ENCODE measurements at places on chromosomes 1 and 21. TPM values are rescaled to one million over a fixed set of nuclear protein-coding genes. Genes with fewer than 3 reads are reported as not detected.

- no peak for DNase-seq
These were observed 135.7 kb upstream of the KRTAP19-8 start for GRCh38 chr21:31173881-31174555.

The CCDC181 gene
- total RNA-seq = 0.17 TPM

- no peak for DNase-seq
These were observed 38.3 kb downstream of the CEP170 start for GRCh38 chr1:243216741-243217140.

The COL24A1 gene
- total RNA-seq = 0.09 TPM

The GCSAML gene
- total RNA-seq = not detected

GRCh38 chr1:87575528-87575927 is 246.8 kb downstream of the LMO4 start:
- DNase-seq = no peak

GRCh38 chr1:236540813-236541465 is 17.2 kb downstream of the LGALS8 start:
- no peak for DNase-seq

The FGR gene
- total RNA-seq = 2.7 TPM

DNA sequence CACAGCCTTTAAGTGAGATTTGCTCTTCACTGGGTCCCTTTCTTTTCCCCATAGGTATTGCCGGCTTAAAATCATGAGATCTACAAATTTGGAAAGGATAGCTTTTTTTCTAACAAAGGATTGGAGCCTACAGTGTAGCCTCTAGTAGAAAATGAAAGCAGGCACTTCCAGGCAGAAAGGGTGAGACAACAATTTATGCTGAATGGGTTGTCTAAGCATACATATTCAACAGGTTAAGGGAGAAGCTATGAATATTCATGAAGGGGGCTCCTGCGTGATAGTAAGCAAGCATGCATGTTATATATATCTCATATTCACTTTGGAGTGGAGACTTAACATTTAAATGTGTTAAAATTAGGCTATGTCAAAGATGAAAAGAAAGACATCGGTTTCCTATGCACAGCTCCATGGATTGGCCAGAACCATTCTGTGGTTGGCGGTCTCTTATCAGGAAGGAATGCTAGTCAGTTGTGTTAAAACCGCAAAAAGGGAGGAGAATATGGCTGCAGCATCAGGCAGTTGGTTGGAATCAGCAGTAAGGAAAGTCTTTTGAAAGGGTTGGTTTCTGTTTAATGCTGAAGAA is 66.0 kb downstream of the VCAM1 start:
- DNase-seq = no peak

The SLC9C2 gene
- total RNA-seq = not detected

DNA sequence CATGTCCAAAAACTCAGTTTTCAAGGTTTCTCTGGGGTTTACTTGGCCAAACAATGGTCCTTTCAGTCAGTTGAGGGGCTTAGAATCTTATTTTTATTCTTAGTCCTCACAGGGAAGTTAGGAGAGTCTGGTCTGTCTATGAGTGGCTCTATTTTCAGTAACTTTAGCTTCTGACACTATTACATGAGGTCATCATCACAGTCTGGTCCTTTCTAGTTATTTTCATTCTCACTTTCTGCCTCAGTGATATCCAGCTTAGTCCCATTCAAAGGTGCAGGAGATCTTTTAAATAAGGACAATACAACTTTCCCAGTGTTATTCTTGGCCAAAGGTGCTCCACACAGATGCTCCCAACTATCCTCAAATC is 30.0 kb upstream of the FGGY start:
- no peak for DNase-seq

DNA sequence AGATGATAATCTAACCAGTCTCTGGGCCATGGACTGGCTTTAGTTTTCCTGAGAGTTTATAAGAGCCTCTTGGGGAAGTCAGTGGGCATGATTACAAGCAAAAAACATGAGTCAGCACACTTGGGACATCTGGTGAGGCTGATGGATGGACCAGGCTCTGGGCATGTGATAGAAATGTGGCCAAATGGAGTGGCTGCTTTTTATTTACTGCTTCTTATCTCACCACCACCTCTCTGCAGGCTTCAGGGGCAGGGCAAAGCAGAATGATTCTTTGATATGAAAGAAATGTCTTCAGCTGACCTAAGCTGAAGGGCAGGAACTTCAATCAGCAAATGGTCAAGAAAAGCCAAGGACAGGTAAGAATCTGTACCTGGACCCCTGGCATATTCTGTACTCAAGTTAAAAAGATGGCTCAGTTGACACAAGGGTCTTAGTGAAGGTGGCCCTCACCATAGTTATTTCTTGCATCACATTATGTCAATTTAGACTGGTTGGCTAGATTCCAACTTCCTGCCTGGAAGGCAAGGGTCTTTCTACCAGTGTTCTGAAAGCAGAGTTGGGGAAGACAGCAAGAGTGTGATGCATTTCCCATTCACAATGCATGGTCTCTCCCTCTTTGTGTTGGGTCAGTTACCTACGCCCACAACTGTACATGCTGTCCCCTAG is 162.8 kb downstream of the FASLG start:
- DNase-seq = no peak

GRCh38 chr1:13965770-13966398 is 265.9 kb downstream of the PRDM2 start:
- no peak for DNase-seq

DNA sequence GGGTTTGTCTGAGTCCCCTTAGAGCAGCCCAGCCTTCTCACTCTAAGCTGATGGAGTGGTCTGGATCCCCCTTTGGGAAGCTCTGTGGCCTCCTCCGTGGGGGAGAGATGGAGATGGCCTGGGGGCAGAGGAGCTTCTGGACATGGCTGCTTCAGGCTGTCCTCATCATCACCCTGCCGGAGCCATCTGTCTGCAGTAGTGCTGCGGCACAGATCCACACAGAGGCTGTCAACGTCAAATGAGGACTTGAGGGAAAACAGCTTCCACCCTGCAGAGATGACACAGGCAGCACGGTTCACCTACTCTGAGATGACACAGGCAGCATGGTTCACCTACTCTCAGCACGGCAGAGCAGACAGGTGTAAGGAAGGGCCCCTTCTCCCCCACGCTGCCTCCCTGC is 134.3 kb downstream of the IGSF21 start:
- DNase-seq = no peak

GRCh38 chr1:233603478-233603877 is 10.4 kb upstream of the KCNK1 start:
- no peak for DNase-seq

- DNase-seq = no peak
These were observed 15.7 kb downstream of the ZFYVE9 start for GRCh38 chr1:52157582-52157981.

DNA sequence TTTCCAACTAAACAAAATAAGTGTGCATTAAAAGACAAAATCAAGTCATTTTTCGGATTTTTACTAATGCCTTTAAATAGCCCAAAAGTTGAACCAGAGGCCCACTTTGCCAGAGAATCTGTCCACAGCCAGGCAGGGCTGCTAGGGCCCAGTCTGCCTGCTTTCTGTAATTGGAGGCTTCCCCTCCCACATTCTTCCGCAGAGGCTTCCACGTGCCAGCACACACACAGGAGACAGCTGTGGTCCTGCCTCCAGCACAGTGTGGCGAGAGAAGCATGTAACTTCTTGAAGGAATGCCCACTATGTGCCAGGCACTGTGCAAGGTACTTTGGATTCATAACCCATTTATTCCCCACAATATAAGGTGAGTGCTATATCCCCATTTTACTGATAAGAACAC is 11.3 kb upstream of the PDZK1IP1 start:
- DNase-seq = no peak

DNA sequence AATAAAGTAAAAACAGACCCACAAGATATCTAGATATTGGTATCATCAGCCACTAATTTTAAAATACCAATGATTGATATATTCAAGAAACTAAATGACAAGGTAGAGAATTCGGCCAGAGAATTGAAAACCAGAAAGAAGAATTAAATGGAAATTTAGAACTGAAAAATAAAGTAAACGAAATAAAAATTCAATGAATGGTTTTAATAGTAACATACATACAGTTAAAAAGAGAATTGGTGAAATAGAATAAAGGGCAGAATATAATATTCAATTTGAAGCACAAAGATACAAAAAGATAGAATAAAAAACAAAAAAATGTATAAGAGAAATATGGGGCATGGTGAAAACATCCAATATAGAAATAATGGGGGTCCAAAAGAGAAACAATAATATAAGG is 64.0 kb upstream of the GUCA2B start:
- DNase-seq = no peak

DNA sequence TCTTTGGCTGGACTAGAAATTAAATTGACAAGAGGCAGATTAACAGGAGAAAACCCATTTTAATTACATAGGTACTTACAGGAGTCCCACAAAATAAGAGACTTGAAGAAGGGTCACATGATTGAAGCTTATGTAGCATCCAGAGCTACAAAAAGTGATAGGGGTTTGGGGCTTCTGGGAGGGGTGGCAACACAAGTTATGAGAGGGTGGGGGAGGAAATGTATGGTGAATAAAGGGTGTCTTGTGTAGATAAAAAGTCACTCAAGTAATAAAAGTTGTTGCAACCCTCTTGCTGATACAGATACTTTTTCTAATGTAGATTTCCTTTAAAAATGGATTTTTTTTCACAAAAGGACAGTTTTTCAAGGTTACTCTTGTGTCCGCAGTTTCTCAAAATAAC is 24.0 kb downstream of the USP25 start:
- DNase-seq = no peak

GRCh38 chr1:209150114-209150513 is 433.4 kb upstream of the CAMK1G start:
- no peak for DNase-seq

The TOR3A gene
- 25.4 TPM for total RNA-seq

- DNase-seq = no peak
These were observed 163.4 kb downstream of the OLFM3 start for GRCh38 chr1:101833312-101833711.

- DNase-seq = no peak
These were observed 66.5 kb upstream of the RAVER2 start for GRCh38 chr1:64678366-64678765.

- DNase-seq = no peak
These were observed 2.7 kb upstream of the CD58 start for GRCh38 chr1:116573431-116574095.

DNA sequence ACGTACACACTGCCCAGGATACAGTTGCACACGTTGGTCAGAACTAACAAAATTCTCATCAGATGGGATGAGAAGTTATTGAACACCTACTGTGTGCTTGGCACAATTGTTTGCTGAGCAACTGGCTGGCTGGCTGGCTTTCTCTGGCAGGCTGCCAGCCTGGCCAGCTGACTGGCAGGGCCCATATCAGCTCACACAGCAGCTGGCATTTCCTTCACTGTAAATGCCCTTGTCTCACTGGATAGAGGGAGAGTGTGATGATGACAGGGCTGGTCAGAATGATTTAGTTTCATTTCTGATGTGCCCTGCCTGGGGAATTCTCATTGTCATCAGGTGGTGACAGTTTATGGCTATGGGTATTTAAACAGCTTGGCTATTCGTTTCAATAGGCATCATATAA is 15.8 kb downstream of the CAMK2N1 start:
- no peak for DNase-seq

The LBR gene
- 138 TPM for total RNA-seq

DNA sequence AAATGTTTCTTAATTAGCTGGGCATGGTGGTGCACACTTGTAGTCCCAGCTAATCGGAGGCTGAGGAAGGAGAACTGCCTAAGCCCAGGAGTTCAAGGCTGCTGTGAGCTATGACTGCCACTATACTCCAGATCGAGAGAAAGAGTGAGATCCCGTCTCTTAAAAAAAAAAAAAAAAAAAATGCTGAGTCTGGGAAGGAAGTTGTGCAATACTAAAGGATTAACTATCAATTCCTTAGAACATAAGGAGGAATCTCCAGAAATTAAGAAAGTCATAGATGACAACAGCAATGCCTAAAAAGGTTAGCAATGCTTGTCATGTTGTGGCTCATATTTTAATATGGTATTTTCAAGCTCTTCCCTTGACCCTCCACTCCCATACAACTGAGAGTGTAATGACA is 5.3 kb downstream of the LUZP1 start:
- no peak for DNase-seq

DNA sequence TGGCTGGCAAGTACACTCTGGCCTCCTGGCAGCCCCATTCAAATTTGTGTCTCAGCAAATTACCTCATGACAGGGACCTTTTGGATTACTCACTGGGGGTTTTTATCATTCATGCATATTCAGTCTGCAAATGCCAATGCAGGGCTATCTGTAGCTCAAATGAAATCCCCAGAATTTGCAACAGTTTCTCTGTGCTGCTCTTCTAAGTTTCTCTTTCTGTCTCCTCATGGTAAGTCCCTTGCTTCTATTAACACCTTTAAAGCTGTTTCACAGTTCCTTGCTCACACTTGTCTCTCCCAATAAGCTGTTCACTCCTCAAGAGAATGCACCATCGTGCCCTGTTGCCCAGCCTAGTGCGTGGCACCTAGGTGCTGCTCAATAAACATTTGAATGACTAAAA is 3.3 kb upstream of the FAM78B start:
- no peak for DNase-seq

The FAM177B gene
- total RNA-seq = 0.79 TPM

The FMO4 gene
- 3.6 TPM for total RNA-seq

DNA sequence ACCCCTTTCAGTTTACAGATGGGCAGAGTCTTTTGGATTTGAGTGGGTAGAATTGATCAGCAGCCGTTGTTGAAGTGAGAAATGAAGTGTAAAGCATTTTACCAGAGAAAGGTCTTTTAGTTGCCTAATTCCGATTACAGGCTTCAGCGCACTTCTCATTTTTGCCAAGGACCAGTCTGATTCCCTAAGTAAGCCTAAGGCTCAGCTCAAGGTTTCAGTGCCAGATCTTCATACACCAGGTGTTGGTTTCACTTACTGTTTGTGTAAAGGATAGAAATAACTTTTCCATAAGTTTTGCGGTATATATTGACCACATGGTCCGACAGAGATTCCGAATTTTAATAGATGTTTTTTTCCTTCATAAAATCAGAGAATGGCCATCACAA is 83.9 kb upstream of the BMP8A start:
- DNase-seq = no peak

GRCh38 chr21:45131537-45131999 is 57.2 kb downstream of the ADARB1 start:
- DNase-seq = no peak

DNA sequence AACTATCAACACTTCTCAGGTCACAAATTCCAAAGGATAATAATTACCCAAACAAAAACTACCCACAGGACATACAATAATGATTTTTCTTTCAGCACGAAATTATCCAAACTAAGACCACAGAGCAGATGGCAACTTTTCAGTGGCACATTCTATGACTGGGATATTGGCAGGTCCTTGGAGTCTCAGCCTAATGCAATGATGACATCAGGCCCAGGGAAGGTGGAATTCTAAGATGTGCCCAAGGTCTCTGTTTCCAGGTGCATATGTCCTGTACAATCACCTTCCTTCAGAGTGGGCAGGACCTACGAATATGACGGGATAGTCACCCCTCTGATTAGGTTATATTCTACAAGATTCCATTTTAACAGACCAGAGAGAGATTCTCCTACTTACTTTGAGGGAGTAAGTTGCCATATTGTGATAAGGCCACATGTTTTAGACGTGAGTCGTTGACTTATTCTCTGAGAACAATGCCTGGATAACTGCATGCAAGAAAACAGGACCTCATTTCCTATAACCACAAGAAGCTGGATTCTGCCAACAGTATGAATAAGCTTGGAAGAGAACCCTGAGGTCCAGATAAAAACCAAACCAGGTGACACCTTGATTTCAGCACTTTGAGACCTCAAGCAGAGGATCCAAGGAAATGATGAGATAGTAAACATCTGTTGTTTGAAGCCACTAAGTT is 69.9 kb downstream of the ZC3H11B start:
- DNase-seq = no peak

The UBE2U gene
- total RNA-seq = not detected

The ATP1B1 gene
- 3.5 TPM for total RNA-seq

Measured in CD4-positive, alpha-beta memory T cell (primary cell).